ENCODE measurements at places on chromosomes 1 and 21. TPM values are rescaled to one million over a fixed set of nuclear protein-coding genes. Genes with fewer than 3 reads are reported as not detected.

The GBP6 gene
- 0.07 TPM for polyA plus RNA-seq

DNA sequence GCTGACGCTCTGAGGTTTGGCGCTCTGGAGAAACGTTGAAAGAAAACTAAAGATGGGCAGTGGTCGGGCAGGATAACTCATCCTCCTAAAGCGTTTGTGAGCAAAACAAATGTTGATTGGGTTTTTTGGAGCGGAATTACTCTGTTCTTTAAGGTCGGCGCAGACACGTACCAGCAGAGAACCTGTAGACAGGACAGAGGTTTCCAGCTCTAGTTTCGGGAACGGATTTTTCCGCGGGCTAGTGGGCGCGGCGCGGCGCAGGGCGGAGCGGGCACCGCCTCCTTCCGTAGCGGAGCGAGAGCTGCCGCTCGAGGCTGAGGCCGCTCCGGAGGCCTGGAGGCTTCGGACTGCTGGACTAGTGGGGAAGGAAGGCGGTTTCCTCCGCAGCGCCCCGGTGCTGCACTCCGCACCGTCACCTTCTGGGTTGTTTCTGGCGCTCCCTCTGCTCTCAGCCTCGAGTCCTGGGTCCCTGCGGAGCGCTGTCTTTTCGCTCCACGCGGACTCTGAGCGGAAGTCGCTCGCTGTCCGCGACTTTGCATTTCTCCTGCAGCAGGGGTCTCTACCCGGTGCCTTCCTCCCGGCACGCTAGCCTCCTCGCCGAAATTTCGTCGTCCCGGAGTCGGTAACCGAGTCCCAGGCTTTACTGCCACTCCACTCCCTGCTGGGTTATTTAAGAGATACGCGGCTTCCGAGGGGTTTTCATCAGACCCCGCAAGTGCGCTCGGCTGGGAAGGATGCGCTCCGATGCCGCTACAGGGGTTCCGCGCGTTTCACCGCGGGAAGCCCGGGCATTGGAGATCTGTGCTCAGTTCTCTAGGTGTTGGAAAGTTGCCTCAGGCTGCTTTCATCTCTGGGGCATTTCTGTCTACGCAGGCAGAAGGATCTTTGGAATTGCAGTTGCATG lies 7.0 kb downstream of the FOXD2 start:
- no peak for DNase-seq

DNA sequence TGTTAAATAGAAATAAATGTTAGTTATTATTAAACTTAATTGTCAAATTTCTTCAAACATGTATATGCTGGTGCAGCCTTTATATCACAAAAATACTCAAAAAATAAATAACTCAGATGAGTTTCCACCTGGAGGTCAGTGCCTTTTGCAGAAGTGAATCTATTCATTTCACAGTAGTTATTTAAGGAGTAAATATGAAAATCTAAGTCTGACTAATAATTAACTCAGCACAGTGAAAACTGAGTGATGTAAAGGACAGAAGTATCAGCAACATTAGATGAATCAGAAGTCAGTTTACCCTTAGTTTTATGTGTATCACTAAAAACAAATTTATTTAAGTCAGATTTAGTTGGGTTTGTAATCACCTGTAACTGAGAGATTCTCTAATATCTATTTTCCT lies 2135.4 kb downstream of the MRPL39 start:
- DNase-seq, result no peak

DNA sequence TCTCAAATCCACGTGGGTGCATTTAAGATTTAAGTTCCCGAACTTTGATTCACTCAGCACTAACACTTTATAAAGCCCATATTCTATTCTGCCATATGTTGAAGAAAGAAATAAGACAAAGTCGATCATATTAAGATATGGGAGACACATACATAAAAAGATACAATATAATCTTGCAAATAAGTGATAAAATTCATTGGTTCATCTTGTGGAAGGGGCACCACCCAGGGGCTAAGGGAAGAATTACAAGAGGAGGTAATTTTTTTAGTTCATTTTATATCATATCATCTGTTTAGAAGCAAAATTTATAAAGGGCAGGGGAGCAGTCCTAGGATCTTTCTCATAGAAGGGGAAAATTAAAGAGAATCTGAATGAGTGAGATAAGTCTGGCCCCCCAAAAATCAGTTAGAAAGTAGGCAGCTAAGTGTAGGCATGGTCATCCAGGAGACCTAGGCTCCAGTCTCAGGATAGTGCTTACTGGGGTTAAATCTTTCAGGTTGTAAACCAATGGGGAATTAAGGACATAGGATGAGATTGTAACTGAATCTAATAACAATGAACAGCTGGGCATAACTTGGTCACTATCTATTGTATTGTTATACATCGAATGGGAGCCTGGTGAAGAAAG lies 124.2 kb upstream of the L1TD1 start:
- no peak for DNase-seq

DNA sequence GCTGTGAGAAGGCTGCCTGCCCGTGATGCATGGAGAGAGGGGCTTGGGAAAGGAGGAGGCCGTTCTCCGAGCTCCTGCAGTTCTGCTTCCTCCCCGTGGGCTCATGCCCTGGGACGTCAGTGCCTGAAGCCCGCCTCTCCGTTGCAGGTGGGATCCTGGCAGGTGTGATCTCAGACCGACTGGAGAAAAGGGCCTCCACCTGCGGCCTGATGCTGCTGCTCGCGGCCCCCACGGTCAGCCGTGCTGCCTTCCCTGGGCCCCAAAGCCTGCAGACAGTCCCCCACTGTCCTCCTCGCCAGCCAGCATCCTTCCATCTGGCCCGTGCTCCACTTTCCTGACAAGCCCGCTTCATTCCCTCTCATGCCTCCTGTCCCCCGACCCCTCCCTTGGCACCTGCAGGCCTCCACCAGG lies 50.9 kb downstream of the SLC37A1 start:
- no peak for DNase-seq

The PYHIN1 gene
- 0.10 TPM for polyA plus RNA-seq

DNA sequence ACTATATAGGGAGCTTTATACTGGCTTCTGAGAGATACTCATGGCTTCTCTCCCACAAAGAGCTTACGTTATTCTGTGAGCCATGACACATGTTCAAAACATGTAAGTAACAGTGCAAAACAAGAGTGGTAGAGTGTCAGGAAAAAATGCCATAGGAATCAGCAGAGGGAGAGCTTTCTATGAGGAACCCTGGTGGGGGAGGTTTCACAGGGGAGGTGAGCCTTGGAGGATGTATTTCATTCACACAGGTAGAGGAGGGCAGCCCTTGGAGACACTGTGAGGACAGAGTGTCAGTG lies 72.7 kb upstream of the LYST start:
- no peak for DNase-seq

DNA sequence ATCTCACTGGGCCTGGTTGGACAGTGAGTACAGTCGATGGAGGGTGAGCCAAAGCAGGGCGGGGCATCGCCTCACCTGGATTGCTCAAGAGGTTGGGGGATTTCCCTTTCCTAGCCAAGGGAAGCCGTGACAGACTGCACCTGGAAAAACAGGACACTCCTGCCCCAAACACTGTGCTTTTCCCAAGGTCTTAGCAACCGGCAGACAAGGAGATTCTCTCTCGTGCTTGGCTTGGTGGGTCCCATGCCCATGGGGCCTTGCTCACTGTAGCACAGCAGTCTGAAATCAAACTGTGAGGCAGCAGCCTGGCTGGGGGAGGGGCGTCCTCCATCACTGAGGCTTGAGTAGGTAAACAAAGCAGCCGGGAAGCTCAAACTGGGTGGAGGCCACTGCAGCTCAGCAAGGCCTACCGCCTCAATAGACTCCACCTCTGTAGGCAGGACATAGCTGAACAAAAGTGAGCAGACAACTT lies 11.3 kb downstream of the C1orf105 start:
- no peak for DNase-seq

The SFN gene
- 0.73 TPM for polyA plus RNA-seq

DNA sequence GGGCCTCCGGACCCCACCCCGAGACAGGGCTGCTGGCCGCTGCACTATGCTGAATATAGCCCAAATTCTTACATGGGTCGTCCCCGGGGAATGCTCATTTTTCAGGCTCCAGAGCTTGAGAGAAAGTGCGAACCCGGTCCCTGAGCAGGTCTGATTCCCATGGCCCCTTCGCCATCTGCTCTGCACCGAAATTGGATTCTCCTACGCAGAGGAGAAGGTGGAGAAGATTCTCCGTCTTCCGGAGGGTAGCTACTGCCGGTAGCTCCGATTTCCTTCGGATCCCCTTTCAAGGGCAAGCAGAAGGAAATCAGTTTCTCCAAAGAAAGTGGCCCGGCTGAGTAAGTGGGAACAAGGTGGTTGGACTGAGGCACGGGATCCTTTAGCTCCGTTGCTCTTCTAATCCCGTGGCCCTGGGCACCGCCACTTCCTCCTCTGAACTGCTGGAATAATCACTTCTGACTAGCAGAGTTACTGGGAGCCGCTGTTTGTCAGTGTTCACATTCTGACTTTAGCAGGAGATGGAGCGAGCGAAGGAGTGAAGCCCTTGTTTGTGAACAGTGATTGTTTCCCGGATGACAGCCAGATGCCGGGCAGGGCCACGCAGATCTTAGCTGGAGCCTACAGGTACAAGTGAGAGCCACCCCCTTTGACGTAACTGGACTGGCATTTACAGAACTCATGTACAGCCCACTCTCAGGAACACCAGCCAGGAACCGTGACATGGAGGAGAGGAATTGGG lies 1.1 kb upstream of the ZNF496 start:
- no peak for DNase-seq

DNA sequence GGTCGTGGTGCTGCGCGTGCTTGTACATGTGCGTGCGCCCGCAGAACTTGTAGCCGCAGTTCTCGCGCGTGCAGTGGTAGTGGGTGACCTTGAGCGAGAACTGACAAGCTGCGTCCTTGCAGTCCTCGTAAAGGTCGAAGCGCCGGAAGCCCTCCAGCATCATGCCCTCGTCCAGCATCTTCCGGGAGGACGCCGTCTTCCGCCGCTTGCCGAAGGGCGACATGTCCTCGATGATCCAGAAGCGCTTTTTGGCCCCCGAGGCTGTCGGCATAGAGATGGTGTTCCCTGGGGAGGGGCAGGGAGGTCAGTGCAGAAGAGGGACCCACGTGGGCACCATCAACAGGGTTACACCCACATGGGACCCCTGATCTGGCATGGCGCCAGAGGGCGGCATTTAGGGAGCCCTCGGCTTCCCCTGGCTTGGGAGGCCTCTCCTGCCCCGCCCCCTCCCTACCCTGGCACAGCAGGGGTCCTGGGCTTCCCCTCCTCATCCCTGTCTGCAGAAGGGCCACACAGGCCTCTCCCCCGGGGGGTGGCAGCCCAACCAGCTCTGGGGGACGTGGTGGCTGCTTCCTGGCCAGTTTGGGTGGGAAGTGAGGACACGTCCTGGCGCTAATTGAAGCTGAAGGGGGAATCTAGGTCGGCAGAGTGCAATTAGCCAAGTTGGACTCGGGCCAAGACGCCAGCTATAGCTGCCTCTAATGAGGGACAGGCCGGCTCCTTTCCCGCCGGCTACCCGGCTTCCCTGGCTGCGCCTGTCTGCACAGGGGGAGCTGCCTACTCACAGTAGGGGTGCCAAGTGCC lies 156.5 kb downstream of the CASZ1 start:
- DNase-seq, result no peak

GRCh38 chr1:92879316-92879968 lies 47.6 kb downstream of the RPL5 start:
- no peak for DNase-seq

- no peak for DNase-seq
Observed at GRCh38 chr1:206105464-206105995, 11.7 kb downstream of the AVPR1B start.

The F3 gene
- 36.8 TPM for polyA plus RNA-seq

- no peak for DNase-seq
Observed at GRCh38 chr1:39940253-39940652, 14.7 kb upstream of the MFSD2A start.

GRCh38 chr1:208027861-208028260 lies 116.9 kb upstream of the CD34 start:
- DNase-seq, result no peak

- DNase-seq, result no peak
Observed at GRCh38 chr1:201672685-201673084, 133.8 kb downstream of the NAV1 start.

- no peak for DNase-seq
Observed at GRCh38 chr1:162829268-162829667, 31.7 kb downstream of the CCDC190 start.

The NID1 gene
- polyA plus RNA-seq, result 186 TPM

The TMEM39B gene
- polyA plus RNA-seq, result 20.4 TPM

The SLAMF7 gene
- 0.43 TPM for polyA plus RNA-seq

- no peak for DNase-seq
Observed at GRCh38 chr1:217917281-217917887, 286.2 kb downstream of the SPATA17 start.

- DNase-seq, result no peak
Observed at GRCh38 chr1:47584249-47584648, 146.4 kb downstream of the FOXD2 start.

- DNase-seq, result no peak
Observed at GRCh38 chr1:117902944-117903343, 26.5 kb downstream of the GDAP2 start.

DNA sequence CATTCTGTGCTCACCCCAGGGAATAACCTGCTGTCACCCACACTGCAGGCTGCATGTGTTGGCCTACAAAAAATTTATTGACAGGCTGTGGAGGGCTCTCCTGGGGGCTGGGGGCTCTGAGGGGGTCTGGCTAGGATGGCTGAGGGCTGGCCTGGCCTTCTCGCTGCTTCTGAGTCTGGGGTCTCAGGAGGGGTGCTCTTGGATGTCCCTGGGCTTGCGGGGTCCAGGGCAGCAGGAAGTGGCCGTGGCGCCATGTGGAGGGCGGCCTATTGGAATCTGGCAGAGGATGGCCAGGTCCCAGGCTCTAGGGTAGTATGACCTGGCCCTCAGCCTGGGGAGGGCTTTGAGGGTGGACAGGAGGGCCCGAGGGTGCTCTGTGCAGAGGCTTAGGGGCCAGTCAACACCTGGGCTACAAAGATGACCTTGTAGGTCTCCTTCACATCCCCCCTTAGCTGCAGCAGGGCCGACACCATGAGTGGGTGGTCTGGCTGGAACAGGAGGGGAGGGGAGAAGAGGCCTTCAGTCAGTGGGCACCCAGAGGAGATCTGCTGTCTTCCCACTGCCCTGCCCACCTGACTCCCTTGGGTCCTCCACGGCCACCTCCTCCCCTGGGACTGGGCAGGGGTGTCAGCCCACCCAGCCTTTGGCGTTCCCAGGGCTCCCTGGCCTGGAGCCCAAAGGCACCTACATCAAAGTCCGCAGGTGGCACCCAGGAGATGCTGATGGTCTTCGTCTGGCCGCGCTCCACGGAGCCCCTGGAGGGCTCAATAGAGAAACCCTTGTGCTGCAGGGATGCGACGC lies 3.0 kb upstream of the TMEM52 start:
- no peak for DNase-seq

DNA sequence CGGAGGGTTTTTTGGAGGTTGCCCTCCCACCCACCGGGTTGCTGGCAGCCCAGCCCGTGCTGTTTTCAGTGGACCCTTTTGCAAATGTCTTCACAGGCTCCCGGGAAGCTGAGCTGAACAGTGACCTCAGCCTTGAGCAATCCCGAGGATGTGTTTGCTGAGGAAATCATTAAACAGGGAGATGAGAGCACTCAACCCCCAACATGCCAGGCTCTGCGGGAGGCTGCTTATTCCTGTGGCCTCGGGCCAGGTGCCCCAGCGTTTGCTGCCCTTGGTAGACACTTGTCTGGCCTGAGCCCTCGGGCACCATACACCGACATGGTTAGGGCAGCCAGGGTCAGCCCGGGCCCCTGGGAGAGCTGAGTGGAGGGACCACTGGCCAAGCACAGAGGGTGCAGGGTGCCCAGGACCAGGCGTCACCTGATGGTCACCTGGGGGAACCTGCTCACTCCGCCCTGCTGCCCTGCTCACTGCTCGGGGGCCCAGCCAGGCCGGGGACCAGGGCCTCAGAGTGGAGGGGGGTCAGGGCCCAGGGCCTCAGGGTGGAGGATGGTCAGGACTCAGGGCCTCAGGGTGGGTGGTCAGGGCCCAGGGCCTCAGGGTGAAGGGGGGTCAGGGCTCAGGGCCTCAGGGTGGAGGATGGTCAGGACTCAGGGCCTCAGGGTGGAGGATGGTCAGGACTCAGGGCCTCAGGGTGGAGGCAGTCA lies 42.5 kb upstream of the POFUT2 start:
- DNase-seq, result peak; percentile 78

The SERPINC1 gene
- not detected for polyA plus RNA-seq

Measured in renal pelvis (tissue), 12 donors.